Glutamatergic neuron (in vitro differentiated cells): ENCODE measurements at places on chromosomes 2 and 18.

DNA sequence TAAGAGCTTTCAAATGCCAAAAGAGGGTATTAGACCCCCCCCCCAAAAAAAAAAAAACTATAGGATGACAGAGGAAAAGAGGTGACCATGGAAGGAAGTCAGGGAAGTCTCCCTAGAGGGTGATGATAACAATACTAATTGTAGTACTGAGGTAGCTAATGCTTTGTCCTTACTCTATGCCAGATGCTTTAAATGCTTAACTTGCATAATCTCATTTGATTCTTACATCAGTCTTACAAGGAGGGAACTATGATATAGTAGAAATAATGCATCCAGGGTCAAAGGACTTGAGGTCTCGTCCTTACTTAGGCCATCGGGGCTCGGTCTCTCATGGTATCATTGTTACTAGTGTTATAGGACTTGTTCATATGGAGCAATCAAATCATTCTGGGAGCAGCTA, 9.1 kb downstream of the IDH1 start:
- no peak for DNase-seq

DNA sequence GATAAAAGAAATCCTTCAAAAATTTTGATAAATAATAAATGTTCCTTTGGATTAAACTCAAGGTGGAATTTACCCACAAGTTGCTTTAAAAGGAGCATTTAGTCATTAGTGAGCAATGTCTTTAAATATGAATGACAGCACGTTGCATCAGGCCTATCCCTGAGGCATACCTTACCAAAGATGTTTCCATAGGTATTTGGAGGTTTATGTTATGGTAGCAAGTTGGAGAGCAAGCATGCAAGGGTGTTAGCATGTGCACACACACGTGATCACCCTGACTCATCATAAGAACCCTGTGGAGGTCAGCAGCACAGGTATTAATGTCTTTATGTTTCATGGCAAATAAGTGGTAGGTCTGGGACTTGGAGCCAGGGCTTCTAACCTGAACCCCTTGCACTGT, 159.9 kb downstream of the ACTR3 start:
- DNase-seq: no peak

DNA sequence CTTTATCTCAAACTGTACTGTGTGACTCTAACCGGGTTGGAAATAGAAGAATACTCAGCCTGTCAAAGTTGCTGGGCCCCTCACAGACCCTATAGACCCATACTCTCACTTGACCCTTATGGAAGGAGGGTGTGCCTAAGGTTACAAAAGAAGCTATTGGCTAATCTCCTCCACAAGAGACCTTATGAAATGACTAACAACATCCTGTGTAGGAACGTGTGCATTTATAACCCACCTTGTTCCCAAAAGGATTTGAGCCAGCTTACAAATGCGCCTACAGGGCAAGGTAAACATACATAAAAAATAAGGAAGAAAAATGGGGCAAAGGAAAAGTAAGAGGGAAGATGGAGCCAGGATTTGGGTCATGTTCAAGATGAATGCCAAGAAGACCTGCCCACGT, 225.4 kb upstream of the SMAD2 start:
- no peak for DNase-seq

- DNase-seq: no peak
These were observed 23.5 kb downstream of the CCT7 start for GRCh38 chr2:73257425-73258125.

- DNase-seq: no peak
These were observed 39.1 kb downstream of the SRBD1 start for GRCh38 chr2:45571940-45572339.

- DNase-seq: no peak
These were observed 27.5 kb upstream of the SLC66A3 start for GRCh38 chr2:11127761-11128160.

DNA sequence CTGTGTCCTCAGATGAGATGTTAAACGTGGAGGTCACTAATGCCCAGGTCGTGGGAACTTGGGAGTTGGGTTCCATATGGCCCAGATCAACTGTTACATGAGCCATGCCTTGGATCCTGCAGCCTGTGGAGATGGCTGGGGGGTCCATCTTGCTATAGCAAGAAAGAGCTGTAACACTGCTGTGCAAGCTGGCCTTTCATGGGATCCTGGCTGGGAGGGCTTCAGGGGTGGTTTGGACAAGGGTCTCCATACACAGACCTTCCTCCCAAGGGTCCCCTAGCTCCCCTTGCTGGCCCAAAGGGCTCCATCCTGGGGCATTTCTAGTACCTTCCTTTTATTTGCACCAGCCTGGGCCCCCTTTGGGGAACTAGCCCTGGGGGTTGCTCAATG, 337.7 kb downstream of the DYSF start:
- no peak for DNase-seq

GRCh38 chr2:143321994-143322393, 192.8 kb downstream of the ARHGAP15 start:
- no peak for DNase-seq

DNA sequence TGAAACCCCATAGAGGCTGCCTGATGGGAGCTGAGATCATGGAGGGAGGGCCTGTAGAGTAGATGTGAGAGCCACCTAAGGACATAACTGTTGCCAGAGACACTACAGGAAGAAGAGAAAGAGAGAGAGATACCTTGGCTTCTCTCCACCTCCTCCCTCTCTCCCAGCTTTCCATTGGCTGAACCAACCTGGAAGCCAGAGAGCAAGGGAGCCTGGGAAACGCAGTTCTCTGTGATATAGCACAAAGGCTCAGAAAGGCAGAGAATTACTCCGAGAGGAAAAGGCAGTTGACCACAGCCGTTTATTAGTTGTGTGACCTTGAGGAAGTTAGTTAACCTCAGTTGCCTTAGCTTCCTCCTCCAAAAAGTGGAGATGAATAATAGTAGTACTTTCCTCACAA, 37.7 kb upstream of the MAT2A start:
- no peak for DNase-seq

GRCh38 chr2:67399831-67400489, 2.8 kb downstream of the ETAA1 start:
- no peak for DNase-seq

DNA sequence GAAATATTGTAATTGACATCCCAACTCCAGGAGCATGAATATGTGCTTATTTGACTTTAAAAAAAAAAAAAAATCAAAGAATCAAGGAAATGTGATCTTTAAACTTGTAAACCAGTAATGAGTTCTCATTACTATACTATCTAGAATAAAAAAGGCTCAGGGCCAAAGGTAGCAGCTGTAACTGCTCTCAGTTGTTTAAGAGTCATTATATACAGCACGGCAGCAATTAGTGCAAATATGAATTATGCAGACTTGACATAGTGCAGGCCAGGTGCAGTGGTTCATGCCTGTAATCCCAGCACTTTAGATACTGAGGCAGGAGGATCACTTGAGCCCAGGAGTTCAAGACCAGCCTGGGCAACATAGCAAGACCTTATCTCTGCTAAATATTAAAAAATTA, 125.7 kb upstream of the TTC39C start:
- DNase-seq: no peak

GRCh38 chr2:202681688-202682205, 47.0 kb downstream of the FAM117B start:
- DNase-seq: no peak
